ENCODE measurements at places on chromosomes 16 and 17.

GRCh38 chr16:49453021-49453420 is 79.4 kb downstream of the C16orf78 start:
- DNase-seq, result no peak

- peak; percentile 71 for DNase-seq
Measured at GRCh38 chr17:50514936-50515702, 6.9 kb downstream of the MYCBPAP start.

- DNase-seq, result no peak
Measured at GRCh38 chr16:70589998-70590471, 56.3 kb upstream of the IL34 start.

GRCh38 chr17:3693829-3694231 is 2.1 kb downstream of the P2RX5 start:
- DNase-seq, result no peak

DNA sequence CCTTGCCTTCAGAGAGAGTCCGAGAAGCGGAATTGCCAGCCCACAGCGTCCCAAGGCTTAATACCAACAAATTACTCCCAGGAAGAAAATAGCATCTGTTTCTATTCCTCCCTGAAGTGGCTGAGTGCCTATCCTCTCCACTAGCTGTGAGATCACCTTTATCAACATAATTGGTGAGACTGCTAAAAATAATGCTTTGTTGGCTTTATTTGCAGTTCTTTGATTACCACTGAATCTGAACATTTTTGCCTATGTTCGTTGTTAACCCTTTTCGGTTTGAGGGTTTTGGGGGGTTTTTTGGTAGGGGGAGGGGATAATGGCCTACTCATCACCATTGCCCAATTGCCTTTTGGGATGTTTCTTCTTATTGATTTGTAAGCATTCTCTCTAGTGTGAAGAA is 31.0 kb downstream of the MMP15 start:
- DNase-seq, result no peak

- DNase-seq, result no peak
Measured at GRCh38 chr16:25037221-25037620, 22.1 kb upstream of the ARHGAP17 start.

DNA sequence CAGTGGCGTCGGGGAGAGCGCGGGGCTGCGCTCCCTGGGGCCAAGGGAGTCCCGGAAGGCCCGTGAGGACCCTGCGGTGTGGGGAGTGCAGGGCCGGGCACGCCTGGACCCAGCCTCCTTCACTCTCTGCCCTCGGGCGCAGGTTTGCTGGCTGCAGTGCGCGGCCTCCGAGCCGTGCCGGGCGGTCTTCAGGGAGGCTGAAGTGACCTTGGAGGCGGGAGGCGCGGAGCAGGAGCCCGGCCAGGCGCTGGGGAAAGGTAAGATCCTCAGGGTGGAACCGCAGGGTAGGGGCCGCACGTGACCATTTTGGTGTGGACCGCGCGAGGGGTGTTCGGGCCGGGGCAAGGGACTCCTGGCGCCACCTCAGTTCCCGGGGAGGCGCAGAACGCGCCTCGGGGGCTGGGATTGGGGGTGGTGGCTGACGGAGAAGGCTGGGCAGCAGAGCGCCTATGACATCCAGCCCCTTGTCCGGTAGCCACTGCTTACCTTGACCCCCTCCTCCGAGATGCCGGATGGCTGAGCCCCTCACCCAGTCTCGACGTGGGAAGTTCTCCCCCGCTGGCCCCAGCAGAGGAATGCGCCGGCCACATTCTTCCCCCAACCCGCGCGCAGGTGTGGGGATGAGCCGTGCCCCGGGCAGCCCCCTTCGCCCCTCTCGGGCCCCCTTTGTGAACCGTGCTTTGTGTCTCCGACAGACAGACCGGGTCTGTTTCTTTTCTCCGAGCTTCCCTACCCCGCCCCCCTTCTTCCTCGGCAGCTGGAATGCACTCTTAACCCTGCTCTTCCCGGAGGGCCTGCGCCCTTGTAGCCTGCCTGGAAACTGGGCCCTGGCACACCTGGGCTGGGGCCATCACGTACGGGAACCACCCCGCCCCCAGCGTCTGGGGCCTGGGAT is 631 bp downstream of the CDH3 start:
- no peak for DNase-seq

GRCh38 chr16:78773706-78774105 is 674.3 kb downstream of the WWOX start:
- no peak for DNase-seq
